ENCODE measurements at places on chromosomes 2 and 18. TPM values are rescaled to one million over a fixed set of nuclear protein-coding genes. Genes with fewer than 3 reads are reported as not detected.

MOB1A gene
- 53.5 TPM for total RNA-seq

- peak; percentile 68 for DNase-seq
These were observed 1.1 kb upstream of the SATB2 start for GRCh38 chr2:199458806-199459285.

DNA sequence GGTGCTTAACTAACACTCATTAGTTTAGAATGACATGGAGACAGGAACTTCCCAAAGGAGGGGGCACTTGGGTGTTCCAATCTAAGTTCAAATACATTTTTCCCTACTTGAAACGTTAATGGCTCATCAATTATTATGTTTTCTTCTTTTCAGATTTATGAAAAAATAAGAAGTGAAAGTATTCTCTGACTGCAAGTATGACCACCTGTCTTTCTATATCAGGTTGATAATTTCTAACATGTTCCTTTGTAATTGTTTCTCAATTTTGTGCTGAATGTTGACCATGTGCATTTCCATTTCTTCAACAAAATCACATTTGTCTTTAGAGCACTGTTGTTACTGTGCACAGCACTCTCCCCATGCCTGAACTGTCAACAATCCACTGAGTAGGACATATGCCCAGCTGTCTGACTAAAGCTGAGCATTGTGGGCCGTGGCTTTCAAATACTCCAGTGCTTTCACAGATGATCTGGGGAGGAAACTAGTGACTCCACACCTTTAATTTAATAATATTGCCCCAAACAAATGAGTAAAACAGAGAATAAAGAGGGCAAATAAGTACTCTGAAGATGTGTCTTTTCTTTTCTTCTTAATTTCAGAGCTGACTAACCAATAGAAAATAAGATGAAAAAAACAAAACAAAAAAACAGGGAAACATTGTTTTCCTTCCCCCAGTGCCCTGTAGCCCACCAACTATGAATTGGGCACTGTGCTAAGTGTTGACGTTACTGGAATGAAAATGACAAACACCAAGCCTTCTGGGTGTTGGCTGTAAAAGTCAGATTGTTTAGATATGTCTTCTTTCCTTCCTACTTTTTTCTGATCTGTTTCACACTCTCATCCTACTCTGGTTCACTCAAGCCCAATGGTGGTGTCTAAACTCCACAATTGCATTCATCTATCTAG lies 16.0 kb downstream of the LANCL1 start:
- DNase-seq, result no peak

DNA sequence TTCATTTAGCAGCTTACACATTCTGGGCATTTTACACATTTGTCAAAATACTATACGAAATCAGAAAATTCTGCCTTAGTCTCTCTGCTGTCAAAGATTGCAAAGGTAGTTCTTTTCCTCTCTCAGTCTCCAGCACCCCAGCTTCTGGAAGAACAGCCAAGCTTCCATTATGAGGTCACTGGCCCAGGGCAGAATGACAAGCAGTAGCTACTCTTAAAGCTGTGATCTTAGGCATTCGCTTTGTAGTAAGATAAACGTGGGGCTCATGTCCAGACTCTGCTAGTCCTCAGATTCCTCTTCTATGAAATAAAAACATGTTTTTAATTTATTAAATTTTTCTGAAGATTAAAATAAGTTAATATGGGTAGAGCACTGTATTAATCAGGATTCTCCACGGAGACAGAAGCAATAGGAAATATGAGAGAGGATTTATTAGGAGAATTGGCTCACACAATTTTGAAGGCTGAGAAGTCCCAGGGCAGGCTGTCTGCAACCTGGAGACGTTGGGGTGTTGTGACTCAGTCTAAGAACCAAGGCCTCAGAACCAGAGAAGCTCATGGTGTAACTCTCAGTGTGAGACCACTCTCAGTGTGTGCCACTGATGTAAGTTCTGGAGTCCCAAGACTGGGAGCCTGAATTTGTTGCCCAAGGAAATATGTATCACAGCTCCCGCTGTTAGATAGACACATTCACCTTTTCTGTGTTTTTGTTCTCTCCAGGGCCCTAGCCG lies 201.2 kb downstream of the CMPK2 start:
- DNase-seq, result no peak

- DNase-seq, result no peak
These were observed 434.9 kb downstream of the DSEL start for GRCh38 chr18:67081482-67082211.

GRCh38 chr2:46954951-46955571 lies 39.5 kb upstream of the MCFD2 start:
- peak; percentile 69 for DNase-seq

GRCh38 chr2:37641582-37642171 lies 29.8 kb downstream of the CDC42EP3 start:
- no peak for DNase-seq

Data from heart left ventricle (tissue), 16 donors.